ENCODE measurements at places on chromosomes 2 and 18.

GRCh38 chr2:68390586-68390985 is 25.5 kb downstream of the PLEK start:
- H3K27me3 ChIP-seq: no peaks in the 10 kb centered on the region
- DNase-seq: no peak
- peaks cover 41% of the 10 kb centered on the region for H3K4me1 ChIP-seq
- peaks cover 84% of the 10 kb centered on the region for H3K36me3 ChIP-seq
- no peak overlapping the region for H3K27ac ChIP-seq
- H3K4me3 ChIP-seq: no peak overlapping the region

GRCh38 chr2:234496055-234496834 is 636 bp downstream of the ARL4C start:
- H3K27ac ChIP-seq: no peak overlapping the region
- H3K36me3 ChIP-seq: no peaks in the 10 kb centered on the region
- H3K4me3 ChIP-seq: peak overlapping the region; percentile 76

DNA sequence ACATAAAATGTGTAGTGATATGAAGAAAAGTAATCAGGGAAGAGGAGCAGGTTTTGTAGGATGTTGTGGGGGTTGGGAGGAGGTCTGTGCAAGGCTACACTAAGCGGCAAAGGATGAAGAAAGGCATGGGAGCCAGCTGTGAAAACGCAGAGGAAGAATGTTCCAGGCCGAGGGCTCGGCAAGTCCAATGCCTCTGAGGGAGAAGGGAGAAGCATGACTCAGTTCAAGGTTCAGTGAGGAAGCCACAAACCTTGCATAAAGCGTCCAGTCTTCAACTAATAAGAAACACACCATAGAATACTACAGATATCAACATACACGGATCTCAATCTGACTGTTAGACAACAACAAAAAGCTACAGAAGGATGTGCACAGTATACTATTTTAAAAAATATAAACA is 16.2 kb downstream of the EPB41L3 start:
- H3K27ac ChIP-seq: no peak overlapping the region
- no peaks in the 10 kb centered on the region for H3K36me3 ChIP-seq
- H3K27me3 ChIP-seq: no peaks in the 10 kb centered on the region

- H3K27me3 ChIP-seq: no peaks in the 10 kb centered on the region
- H3K27ac ChIP-seq: no peak overlapping the region
- DNase-seq: no peak
- H3K4me1 ChIP-seq: no peaks in the 10 kb centered on the region
- no peak overlapping the region for H3K4me3 ChIP-seq
- no peaks in the 10 kb centered on the region for H3K36me3 ChIP-seq
Measured at GRCh38 chr2:6394276-6394675, 471.4 kb downstream of the CMPK2 start.

DNA sequence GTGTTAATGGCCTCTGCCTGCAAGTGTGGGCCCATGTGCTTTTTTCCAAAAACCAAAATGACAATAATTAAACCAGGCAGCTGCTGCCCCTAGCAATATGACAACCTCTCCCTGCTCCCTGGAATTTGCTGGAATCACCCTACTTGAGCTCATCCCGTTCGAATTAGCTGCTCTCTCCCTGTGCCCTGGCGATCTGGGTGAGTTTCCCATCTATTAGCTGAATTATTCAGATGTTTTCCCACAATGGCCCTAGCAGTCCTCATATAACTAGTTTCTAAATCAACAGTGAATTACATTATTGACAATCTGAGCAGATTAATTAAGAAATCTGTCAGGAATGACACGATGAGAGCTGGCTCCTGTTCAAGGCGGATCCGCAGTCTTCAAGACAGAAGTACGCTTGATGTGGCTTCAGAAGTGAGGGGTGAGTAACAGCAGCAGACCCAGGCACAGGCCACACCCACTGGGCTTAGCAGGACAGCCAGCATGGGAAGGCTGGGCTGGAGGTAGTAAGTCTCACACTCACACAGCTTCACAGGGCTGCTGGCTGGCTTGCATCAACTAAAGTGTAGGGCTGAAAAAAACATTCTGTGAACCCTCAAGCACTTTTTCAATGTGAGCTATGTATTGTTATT is 366.2 kb upstream of the ID2 start:
- no peaks in the 10 kb centered on the region for H3K36me3 ChIP-seq
- no peak overlapping the region for H3K27ac ChIP-seq
- H3K27me3 ChIP-seq: no peaks in the 10 kb centered on the region
- peaks cover 23% of the 10 kb centered on the region for H3K4me1 ChIP-seq
- no peak for DNase-seq

Data from common myeloid progenitor, CD34-positive (primary cell).